ENCODE measurements at places on chromosomes 6 and 20. TPM values are rescaled to one million over a fixed set of nuclear protein-coding genes. Genes with fewer than 3 reads are reported as not detected.

The PCK1 gene
- under 0.01 TPM for total RNA-seq

The CCN6 gene
- not detected for total RNA-seq

The MAVS gene
- total RNA-seq, result 8.1 TPM

The UST gene
- total RNA-seq, result 30.0 TPM

The TFAP2C gene
- total RNA-seq, result 3.9 TPM

The RAD21L1 gene
- total RNA-seq, result under 0.01 TPM
